ENCODE measurements at places on chromosomes 2 and 18.
A peak's percentile ranks its signal among the peaks of the same experiment; 100 is the strongest.

DNA sequence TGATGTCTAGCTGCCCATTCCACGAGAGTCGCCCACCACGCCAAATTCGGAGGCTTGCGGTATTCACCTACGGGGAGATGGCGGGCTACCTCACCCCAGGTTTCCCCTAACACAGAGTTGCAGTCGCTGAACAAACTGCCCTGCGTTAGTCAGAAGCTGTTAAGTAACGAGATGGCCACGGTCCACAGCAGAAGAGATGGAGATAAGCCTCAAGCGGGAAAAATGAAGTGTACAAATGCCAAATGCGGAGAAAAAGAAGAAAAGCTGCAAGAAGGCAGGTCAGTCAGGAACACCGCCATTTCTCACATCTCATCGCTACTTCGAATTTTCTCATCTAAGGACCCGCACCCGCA is 425 bp downstream of the ASB3 start:
- no peak for DNase-seq

DNA sequence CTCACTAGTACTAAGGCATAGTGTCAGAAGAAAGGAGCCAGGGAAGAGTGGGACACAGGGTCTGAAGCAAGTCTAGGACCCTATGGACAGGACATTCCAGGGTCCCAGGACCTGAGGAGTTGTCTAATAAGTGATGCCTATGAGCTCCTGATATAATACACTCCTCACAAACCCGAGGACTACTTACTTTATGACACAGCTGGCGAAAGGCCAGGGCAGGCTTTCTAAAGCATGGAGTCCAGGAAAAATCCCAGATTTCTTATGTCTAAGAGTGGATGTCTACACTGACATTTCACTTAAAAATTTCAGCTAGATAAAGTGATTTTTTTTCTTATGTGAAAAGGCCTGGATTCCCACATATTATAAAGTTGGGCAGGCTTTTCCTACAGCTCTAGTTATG is 502.2 kb upstream of the SETBP1 start:
- no peak for DNase-seq

DNA sequence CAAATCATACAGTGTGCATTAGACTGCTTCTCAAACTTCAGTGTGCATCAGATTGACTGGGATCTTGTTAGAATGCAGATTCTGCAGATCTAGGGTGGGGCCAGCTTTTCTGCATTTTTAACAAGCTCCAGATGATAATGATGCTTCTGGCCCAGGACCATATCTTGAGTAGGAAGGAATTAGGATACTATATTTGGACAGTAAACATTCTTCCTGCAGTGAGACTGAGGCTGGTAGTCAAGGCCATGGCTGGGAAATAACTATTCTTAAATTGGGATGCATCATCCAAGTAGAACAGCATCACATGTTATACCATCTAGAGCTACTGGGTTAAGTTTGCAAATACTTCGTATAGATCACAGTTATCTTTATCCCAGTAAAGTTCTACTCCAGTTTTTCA is 28.4 kb upstream of the ARMC9 start:
- DNase-seq, result no peak

GRCh38 chr2:177211576-177212105 is 953 bp upstream of the HNRNPA3 start:
- DNase-seq, result no peak

- no peak for DNase-seq
Measured at GRCh38 chr2:232882085-232882484, 12.0 kb downstream of the SNORC start.

GRCh38 chr2:70903171-70903570 is 32.5 kb upstream of the ATP6V1B1 start:
- DNase-seq, result no peak

DNA sequence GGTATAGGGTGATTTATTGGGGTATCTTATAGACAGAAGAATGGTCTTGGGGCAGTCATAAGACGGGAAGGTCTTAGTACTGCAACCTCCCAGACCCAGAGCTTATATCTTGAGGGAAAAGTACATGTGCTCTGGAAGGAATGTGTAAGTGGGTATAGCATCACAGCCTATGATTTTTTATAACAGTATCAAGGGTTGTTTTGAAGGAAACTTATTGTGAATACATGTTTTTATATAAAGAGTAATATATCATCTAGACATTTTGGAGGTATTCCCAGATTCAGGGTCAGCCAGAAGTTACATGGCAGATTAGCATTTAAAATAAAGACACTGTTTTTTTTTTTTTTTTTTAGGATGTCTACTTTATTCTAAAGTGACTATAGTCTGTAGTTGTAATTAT is 47.6 kb upstream of the STON1 start:
- no peak for DNase-seq

DNA sequence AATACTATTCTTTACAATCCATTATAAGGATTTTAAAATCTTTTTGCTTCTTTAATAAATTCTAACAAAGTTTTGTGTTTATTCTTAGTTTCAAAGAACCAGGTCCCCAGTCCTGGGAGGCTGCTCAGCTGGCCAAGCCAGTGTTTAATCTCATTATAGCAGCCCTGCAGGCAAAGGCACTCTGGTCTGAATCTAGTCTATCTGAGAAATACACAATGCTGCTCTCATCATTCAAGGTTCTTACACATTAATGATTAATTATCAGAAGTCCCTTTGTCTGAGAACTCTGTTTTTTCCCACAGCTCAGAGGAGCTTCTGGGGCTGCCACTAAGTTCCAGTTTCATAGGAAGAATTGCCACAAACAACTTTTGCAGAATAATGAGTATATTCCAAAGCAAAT is 27.7 kb downstream of the KCTD18 start:
- no peak for DNase-seq

DNA sequence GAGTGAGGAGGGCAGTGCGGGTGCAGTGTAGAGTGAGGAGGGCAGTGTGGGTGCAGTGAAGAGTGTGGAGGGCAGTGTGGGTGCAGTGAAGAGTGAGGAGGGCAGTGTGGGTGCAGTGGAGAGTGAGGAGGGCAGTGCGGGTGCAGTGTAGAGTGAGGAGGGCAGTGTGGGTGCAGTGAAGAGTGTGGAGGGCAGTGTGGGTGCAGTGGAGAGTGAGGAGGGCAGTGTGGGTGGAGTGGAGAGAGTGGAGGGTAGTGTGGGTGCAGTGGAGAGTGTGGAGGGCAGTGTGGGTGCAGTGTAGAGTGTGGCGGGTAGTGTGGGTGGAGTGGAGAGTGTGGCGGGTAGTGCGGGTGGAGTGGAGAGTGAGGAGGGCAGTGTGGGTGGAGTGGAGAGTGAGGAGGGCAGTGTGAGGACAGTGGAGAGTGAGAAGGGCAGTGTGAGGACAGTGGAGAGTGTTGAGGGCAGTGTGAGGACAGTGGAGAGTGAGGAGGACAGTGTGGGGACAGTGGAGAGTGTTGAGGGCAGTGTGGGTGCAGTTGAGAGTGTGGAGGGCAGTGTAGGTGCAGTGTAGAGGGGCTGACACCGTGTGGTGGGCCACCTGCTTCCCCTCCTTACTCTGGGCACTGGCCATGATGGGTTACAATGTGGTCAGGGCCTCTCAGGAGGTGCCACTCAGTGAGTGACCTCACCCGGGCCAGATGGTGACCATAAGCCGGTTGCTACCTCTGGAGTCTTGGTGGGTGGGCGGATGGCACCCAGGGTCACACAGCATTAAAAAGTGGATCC is 28.5 kb downstream of the INPP4A start:
- DNase-seq, result no peak

DNA sequence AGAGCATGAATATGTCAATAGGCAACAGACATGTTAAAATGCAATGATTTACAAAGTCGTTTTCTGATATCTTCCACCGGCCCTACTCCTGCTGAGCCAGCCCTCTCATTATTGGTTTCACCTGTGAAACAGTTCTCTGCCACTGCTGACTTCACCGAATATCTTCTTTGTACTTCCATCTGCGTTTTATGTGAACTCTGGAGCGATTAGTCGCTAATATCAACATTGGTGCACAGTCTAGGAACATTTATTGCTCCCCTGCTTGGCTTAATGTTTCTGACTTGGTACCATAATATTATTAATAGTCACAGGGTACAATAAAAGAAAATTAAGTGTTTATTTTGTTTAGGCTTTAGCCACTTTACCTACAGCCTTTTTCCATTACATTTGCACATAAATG is 105.5 kb downstream of the NCKAP5 start:
- DNase-seq, result no peak

DNA sequence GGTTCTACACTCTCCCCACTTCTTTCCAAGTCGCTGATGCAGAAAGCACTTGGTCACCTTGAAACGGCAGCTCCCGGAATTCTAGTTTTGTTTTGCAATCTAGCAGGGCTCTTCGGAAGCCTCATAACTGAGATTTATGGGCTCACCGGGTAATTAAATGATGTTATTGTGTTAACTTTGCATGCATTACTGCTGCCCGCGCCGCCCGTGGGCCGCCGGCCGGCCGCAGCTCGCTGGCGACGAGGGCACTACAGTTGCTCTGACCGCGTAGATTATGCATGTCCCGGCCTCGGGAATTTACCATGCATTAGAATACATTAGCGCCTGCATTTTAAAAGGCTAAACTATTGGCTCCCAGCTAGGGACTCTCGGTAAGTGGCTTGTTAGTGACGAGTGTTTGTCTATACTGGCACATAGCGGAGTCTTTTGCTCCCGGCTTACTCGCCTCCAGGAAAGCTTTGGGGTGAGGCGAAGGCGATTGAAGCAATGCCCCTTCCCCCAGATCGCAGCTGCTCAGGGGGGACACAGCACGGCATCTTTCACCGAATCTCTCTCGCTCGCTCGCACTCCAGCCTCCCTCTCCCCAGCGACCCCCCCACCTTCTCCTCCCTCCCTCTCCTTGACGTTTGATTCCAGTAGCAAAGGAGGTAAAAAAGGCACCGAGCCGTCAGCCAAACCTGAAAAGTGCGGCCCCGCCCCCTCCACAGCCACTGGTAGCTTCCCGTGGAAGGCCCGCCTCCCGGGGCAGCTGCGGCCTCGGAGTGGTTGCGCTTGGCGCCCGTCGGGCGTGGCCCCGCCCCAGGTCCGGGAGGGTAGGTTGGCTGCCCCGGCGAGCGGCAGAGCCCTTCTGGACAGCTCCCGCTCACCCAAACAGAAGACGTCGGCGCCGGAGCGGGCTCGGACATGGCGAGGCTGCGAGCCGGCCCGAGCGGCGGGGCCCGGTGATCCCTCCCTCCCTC is at the start of gene ONECUT2:
TSS of gene ONECUT2 (plus strand) at position 839 of the 959 bp plus-strand sequence. CDS start 343 bp downstream, outside the sequence.
- DNase-seq, result peak; percentile 95

- no peak for DNase-seq
Measured at GRCh38 chr2:135818937-135819610, 17.9 kb downstream of the LCT start.

GRCh38 chr2:46320141-46320567 is 22.9 kb downstream of the EPAS1 start:
- DNase-seq, result no peak

DNA sequence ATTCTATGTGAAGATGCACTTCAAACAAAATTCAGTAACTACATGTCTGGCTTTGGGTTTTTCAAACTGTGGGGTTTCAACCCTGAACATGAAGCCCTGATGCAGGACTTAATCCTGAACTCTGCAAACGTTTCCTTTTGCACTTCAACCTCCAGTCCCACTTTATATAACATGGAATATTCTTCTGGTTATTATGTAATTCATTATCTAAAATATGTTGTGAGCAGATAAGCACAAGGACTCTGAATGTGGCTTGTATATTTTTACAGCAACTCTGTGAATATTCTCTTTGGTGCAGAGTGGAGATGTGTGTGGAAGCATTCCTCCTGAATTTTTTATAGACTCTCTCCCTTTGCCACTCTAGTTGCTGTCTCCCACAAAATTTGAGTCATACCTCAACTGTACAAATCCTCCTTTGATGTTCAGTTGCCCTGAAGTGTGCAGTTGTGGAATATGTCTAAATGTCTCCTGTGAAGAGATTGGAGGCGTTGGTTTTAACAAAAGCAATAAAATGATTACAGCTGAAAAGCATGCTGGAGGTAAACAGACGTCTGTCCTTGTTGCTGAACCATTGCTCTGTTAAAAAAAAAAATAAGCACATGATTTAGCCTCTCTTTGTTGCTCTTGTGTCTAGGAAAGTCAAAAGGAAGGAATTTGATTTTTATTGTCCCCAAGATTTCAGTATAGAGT is 205.1 kb upstream of the NRP2 start:
- no peak for DNase-seq

DNA sequence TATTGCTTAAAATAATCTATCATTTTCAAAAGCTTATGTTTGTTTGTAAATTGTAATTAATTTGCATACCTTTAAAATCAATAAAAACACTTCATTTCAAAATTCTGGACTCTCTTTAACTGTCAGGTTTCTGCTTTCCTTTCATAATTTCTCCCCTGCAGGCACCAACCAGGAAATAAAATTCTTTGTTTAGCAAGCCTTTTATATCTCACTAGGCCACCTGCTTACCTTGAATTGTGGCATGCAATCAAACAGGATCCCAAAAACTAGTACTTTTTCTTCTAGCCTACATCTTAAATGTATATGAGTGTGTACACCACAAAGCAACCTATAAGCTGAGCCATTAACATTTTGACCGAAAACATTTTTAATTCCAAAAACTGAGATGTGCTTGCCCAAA is 233.1 kb downstream of the NR4A2 start:
- DNase-seq, result no peak

DNA sequence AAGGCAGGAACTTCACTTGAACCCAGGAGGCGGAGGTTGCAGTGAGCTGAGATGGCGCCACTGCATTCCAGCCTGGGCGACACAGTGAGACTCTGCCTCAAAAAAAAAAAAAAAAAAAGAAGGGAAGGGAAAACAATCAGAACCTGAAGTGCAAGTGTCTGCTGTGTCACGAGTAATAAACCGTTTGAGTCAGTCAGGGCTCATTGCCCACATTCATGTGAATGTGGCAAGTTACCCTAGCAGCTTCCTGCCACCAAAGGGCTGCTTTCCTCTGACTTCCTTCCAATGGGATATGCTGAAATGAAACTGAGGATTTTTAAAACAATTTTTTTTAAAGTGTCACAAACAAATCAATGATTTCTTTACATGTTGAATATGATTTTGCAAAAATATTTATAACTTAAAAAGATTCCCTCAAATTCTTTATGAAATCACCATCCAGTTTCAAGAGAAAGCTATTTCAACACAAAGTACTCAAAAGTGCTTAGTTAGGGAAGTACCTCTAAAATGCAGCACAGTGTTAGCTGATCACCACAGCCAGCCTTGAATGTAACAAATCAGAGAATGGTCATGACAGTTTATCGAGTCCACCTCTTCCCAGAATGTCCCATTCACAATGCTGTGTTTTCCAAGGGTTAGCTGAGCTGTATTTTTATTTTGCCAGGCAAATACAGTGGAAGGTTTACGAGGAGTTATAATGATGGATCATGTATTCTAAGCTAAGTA is 36.4 kb downstream of the WDSUB1 start:
- DNase-seq, result peak; percentile 88

DNA sequence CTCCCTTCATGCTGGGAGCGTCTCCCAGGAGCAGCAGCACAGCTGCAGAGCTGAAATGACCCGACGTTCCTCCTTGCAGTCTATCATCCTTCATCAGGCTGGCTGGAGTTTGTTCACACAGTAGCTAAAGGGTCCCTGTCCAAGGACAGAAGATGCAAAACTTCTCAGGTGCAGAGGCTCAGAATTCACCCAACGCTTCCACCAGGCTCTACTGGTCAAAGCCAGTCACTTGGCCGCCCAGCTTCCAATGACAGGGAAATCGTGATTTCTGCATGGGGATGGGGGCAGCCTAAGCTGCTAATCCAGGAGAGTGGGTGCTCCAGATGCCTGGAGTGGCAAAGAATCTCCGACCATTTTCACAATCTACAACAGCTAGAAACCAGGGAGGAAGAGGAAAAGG is 97.0 kb upstream of the SALL3 start:
- no peak for DNase-seq

All from KBM-7 (cell line).